ENCODE measurements at places on chromosomes 11 and 22.

- no peak for DNase-seq
Measured at GRCh38 chr11:108009497-108010370, 1.0 kb downstream of the CUL5 start.

DNA sequence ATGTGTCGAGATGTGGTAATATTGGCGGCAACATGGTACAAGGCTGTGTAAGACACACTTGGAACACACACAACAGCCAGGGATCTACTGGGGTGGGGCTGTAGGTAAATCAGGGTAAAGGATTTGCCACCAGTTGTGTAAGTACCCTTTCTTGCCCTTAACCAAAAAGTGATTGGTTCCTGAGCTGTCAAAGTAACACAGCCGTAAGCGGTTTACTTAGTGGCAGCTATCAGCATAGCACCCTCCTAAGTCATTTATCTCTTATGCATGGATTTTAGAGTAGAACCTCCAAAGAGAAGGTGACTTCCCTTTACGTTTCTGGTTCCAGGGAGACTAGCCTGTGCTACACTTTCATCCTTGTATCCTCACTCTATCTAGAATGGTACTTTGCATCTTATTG, 57.2 kb downstream of the SPECC1L start:
- no peak for DNase-seq

GRCh38 chr11:40139536-40139935, 1319.9 kb downstream of the LRRC4C start:
- no peak for DNase-seq

GRCh38 chr11:72764503-72764902, 12.3 kb upstream of the ARAP1 start:
- no peak for DNase-seq

- no peak for DNase-seq
Measured at GRCh38 chr11:106021181-106021966, 666 bp downstream of the MSANTD4 start.

GRCh38 chr11:16925561-16926065, 88.6 kb downstream of the PLEKHA7 start:
- DNase-seq: no peak

DNA sequence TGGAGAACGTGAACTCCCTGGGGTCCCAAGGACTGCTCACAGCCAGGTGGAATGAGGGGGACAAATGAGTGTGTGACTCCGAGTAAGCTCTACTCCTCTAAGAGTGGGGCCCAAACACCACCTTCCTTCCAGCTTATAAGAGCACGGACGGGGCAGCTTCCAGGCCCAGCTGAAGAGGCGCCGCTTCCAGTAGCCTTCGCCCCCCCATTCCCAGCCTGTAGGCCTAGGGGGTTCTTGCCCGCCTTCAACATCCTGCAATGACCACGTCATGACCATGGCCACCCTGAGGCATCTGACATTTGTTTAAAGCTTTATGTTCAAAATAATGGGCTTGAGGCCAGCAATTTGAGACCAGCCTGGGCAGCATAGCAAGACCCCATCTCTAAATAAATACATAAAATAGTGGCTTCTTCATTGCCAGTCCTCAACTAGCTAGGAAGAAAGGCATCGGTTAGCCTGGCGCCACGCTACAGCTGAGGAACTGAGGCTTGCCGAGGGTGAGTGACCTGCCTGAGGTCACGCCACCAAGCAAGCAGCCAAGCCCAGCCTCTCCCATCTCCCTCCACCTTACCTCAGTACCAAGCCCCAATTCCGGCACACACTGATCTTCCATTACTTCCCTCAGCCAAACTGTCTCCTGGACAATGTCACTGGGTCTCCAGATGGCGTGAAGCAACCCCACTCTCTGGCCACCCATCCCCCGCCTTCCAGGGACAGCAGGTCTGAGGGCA, 7.8 kb upstream of the TNFRSF13C start:
- DNase-seq: no peak

DNA sequence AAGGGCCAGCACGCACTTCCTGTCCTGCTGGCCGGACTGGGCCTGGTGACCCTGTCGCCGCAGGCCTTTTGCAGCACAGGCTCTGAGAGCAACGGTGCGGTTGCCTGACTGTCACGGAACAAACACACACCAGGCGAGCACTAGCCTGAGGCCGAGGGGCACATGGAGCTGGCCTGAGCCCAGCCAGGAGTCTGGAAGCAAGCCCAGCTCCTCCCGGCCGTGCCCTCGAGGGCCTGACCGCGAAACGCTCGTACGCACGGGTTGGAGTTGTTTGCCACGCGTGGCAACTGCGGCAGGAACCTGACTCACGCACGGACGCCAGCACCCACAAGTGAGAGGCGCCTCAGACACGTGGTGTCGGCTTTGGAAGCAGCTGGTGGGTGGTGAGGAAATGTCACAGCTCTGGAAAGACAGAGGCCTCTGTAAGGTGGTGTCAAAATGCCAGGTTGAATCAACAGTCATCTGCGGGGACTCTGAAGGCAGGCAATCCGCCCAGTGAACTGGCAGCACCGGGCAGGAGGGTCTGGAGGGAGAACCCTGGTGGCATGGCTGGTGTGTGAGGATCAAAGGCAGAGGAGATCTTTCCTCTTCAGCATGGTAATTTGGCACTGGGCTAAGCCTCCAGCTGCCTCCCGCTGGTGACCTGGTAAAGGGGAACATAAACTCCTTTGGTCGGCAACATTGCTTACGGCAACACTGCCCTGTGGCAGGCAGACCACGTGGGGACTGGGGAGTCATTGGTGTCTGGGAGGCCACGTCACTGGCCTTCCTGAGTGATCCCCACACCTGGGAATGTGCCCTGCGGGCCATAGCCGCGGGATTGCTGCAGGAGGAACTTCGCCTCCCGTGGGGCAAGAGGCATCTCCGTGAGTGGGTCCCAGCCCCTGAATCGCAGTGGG, 15.3 kb upstream of the IL17REL start:
- no peak for DNase-seq

DNA sequence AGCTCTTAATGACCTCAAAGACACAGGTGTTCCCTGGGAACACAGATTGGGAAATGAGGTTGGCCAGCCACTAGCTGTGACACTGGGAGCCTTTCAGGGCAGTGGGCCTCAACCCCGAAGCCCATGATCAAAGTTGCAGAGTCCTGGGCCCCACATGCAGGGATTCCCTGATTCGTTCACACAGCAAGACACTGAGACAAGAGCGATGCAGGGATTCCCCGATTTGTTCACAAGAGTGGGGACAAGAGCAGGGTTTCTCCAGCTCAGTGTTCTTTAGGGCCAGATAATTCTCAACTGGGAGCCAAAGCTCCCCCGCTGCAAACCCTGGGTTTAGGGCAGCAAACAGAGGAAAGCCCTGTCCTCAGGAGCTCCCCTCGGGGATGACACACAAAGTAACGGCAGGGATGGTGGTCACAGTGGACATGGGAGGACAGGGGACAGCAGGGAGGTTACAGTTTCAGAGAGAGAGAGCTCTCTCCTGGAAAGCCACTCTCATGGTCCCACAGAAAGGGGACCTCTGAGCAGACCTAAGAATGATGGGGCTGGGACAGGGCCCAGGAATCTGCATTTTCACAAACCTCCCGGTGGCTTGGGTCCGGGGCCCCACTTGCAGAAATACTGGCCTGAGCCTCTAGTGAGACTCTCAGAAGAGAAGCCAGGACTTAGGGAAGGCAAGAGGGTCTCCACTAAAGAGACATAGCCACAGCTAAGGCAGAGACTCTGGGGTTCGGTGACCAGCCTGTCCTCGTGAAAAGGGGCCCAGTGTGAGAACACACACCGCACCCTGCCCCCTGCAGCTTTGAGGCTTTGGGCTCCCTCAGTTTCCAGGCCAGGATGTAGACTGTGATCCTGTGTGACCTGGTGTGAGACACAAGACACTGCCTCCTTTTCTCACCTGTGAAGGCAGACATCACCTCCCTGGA, 7.4 kb upstream of the GNAZ start:
- no peak for DNase-seq

DNA sequence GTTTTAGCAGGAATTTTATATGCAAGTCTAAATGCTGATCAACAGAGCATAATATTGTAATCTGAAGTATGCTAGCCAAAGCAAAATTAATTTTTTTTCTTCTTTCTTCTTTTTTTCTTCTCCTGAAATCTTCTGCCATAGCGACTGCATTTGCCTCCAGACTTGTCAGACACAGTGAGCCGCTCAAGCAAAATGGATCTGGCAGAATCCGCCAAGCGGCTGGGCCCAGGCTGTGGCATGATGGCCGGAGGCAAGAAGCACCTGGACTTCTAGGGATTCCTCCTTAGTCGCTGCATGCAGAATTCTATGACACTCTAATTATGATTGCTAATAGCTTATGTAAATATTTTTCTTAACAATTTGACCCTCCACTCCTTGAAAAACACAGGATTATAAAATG, 27.9 kb downstream of the PAX6 start:
- DNase-seq: no peak

- DNase-seq: no peak
Measured at GRCh38 chr11:126698576-126698975, 302.0 kb downstream of the KIRREL3 start.

DNA sequence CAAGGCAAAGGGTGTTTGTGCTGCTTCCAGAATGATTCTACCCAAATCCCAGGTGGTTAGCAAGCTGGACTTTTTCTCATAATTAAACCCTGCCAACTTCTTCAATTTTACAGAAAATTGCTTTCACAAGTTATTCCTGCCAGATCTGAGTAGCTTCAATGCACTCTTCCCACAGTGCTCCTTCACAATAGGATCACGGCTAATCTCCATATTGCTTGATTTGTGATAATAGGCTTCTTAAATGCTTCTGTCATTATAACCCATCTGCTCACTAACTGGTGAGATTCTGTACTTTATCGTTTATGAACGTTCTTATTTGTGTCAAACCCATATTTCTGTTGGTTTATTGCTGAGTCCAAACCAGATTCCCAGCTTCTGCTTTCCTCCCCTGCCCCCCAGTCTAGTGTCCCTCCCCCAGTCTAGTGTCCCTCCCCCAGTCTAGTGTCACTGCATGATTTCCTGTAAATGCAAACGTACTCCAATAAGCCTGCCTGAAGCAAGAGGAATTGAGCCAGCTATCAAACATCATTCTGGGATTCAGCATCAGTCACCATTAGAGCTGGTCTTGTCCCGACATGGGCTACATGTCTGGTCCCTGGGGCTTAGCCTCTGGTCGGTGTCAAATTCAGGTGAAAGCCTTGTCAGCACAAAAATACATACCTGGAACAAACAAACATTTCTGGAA, 14.0 kb downstream of the MMP3 start:
- no peak for DNase-seq

- DNase-seq: no peak
Measured at GRCh38 chr22:47435826-47436225, 673.4 kb downstream of the TBC1D22A start.

GRCh38 chr22:46131151-46131587, 19.2 kb upstream of the PPARA start:
- DNase-seq: no peak

DNA sequence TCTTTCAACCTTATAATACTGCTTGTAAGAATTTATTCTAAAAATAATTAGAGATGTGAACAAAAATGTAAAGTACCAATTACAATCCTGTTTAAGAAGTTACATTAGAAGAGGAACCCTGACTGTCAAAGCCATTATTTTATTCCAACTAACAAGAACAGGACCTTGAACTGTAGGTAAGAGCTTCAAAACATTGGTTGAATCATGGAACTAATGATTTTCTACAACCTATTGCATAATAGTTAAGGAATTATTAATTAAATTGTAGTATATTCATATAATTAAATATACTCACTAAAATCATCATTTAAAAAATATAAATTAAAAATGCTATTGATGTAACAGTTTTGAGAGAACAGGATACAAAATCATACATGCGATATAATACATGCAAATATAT, 649.4 kb upstream of the KIRREL3 start:
- no peak for DNase-seq

DNA sequence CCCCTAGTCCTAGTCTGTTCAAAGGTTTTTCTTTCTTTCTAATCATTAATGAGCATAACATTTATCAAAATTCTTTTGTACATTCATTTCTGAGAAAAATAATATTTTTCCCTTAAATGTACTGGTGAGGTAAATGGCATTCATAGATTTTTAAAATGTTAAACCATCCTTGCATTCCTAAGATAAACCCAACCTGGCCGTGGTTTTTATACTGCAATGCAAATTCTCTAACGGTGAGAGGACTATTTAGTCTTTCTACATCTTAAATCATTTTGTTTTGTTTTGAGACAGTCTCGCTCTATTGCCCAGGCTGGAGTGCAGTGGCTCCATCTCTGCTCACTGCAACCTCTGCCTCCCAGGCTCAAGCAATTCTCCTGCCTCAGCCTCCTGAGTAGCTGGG, 40.6 kb downstream of the TRMU start:
- DNase-seq: no peak

- no peak for DNase-seq
Measured at GRCh38 chr22:21866833-21867527, 465 bp downstream of the MAPK1 start.

DNA sequence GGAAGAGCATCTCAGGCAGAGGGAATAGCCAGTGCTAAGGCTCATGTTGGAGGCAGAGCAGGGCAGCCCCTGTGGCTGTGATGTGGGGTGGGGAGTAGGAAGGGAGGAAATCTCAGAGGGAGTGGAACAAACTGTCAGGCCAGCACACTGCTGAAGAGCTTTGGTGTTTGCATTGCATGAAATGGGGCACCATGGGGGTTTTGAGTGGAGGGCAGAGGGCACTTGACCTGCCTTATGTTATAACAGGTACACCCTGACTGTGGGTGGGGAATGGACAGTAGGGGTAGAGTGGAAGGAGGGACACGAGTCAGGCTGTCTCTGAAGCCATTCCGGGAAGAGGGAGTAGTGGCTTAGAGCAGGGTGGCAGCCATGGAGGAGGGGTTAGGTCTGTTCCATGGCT, 24.0 kb downstream of the PRDM11 start:
- no peak for DNase-seq

DNA sequence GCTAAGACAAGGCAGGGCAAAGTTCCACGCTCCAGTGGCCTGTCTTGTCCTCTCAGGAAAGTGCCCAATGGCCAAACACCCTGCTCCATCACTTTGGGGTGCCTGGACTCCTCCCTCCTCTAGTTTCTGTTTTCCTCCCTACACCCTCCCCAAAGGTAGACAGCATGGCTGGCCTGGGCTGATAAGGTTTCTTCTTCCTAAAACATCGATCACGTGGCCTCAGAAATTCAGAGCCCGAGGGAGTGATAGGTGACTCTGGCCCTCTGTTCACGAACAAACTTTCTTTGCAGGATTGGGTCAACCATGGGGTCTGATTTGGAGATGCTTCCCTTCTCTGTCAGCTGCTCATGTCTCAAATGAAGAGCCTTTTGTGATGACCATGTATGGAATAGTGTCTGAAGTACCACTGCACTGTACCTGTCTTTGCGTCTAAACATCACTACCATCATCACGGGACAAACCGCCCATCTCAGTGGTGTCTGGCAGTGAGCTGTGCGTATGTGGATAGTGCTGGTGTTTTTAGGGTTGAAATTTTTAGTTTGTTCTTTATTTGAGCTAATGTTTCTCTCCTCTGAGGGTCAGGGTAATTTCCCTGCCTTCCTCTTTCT, 6.1 kb downstream of the MICAL2 start:
- DNase-seq: no peak

DNA sequence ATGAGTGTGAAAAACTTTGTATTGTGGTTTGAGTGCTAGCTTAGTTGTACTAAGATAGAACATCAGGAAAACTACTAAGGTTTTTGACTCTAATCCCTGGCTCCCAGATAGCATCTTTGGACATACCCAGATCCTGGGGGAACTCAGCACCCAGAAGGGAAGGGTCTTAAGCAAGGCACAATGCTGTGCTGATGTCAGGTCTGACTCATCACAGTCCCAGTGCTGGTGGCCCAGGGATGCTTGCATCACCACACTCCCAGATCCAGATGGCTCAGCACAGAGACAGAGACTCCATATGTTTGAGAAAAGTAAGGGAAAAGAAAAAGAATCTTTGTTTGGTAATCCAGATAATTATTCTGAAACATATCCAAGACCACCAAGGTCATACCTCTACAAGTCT, 18.3 kb upstream of the OR56A3 start:
- no peak for DNase-seq

GRCh38 chr11:34030382-34030781, 21.1 kb upstream of the CAPRIN1 start:
- no peak for DNase-seq
